ENCODE measurements at places on chromosomes 2 and 18.

DNA sequence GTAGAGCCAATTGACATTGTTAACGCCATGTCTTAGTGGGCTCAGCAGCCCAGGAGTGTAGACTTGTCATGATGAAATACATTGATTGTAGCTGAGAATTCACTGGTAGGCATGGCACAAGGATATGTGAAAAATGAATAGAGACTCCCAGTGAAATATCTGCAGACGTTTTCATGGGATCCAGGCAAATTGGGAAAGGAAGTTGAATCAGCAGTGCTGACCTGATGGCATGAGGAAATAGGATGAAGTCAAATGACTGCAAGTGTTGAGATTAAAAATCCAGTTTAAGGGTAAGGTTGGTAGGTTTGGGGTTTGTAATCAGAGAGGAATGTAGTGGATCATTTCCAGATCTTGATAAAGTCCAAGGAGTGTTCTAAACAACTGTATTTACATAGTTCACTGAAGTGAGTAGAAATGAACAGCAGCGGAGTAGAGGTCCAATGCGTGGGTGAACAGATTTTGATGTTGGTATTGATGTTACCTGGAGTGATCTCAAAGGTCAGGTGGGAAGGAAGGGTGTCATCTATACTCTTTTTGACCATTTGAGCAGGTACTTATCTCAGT lies 24.6 kb downstream of the INSIG2 start:
- DNase-seq, result no peak

DNA sequence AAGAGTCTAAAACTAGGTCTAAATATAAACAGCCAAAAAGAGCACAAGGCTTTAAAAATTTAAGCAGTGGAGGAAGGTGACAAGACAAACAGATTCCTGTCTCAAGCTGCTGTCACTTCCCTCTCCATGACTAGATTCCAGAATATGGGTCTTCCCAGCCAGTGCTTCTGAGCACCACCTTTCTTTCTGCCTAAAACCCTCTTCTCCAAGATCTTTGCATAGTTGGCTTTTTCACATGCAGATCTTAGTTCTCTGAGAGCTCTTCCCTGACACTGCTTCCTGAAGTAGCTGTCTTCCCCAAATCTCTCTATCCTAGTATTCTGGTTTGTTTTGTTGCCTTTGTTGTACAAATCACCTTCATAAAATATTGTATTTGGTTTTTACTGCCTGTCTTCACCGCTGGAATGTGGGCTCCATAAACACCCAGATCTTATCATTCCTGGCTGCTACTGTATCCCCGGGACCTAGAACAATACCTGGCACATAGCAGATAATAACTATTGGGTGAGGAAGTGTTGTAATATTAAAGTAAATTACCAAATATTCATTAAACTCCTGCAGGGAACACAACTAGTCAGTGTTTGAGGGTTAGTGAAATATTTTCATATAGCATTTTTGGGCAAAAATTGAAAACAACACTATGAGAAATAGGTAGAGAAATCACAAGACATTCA lies 150.2 kb downstream of the CCDC85A start:
- DNase-seq, result no peak

GRCh38 chr2:217551252-217551899 lies 451.4 kb downstream of the TNS1 start:
- no peak for DNase-seq

DNA sequence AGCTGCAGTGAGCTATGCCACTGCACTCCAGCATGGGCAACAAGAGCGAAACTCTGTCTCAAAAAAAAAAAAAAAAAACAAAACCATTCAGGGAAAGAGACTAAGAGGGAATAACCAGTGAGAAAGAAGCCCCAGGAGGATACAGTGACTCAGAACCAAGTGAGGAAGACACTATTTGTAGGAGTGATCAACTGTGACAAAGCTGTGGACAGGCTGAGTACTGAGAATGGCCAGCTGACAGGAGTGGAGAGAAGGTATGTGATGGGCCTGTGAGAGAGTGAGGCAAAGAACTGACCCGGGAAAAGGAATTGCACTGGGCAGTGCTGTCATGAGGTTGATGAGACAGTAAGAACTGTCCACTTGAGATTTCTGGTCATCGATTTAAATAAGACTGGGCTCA lies 6.7 kb upstream of the LCT start:
- DNase-seq, result no peak

GRCh38 chr18:36636237-36636817 lies 192.5 kb downstream of the TPGS2 start:
- DNase-seq, result no peak

GRCh38 chr18:4134700-4135099 lies 320.4 kb downstream of the DLGAP1 start:
- DNase-seq, result no peak

GRCh38 chr2:137921105-137921880 lies 43.0 kb upstream of the HNMT start:
- DNase-seq, result no peak

DNA sequence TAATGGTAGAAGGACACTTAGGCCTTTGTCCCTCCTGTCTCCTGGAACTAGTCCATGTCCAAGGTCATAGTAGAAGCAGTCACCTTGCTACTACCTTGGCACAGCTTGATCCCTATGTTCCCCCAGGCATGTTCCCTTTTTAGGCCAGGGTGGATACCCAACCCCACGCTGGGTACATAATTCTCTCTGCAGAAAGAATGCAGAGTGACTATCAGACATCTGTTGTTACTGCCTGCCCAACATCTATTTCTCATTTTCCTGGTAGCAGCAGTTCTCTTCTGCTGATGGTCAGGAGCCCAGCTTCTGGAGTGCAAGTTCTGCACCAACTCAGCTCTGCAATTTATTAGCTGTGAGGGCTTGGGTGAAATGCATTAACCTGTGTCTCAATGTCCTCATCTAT lies 4.4 kb upstream of the METTL21A start:
- DNase-seq, result no peak

DNA sequence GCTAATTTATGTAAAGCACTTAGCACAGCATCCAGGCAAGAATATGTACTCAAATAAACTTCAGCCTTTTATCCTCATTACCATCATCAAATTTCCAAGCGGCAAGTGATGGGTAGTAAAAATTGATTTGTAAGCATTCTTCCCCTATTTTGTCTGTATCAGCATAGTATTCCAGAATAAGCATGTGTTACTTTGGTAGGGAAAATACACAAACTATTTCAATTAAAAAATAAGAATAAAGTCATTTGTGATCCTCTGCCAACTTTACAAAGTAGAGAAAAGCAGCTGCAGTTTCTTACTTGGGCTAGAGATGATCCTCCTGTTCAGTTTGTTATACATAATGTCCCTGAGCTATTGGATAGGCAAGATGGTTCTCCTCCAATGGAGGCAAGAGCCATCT lies 493.2 kb downstream of the ZEB2 start:
- no peak for DNase-seq

- DNase-seq, result no peak
These were observed 46.0 kb upstream of the FAM136A start for GRCh38 chr2:70347831-70348230.

GRCh38 chr2:140580532-140581151 lies 1550.2 kb downstream of the LRP1B start:
- no peak for DNase-seq

DNA sequence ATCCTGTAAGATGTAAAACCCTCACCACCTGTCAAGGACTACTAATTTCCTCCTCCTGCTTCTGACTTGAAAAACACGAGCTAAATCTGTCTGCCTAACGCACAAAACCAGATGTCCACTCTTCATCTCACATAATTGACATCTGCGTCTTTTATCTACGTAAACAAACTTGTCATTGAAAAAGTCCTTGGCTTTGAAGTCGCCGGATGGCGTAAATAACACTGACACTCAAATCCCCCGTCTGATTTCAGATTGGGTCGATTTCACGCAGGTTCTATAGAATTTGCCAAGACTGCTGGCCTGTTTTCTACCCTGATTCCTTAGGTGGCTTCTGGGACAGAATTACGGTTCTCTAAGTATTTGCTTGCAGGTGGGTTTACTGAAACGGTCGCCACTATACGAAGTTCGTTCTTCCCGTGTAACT lies 539 bp upstream of the MOB4 start:
- DNase-seq, result no peak

DNA sequence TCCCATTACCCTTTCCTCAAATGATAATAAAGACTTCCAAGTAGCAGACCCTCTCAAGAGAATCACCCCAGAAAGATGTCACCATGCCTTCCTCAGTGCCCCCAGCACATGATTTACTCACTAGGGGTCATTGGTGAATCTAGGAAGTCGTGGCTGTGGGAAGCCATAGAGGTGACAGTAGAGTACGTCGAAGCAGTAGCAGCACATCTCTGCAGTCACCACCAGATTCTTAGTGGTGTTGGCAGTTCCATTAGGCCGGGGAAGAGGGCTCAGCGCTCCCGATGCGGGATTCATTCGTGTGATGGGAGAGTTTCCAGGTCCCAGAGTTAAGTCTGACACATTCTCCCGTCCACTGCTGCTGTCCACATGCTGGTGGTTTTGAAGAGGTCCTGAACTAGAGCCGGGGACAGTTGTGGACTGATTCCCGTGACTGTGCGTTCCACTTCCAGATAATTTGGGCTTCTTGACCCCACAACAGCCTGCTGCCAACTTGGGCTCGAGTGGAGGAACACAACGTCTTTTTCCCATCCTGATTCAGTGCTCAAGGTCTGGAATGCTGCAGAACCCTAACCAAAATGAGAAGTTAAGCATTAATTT lies 12.0 kb downstream of the AMMECR1L start:
- no peak for DNase-seq

GRCh38 chr2:15181092-15181745 lies 379.9 kb downstream of the NBAS start:
- no peak for DNase-seq

DNA sequence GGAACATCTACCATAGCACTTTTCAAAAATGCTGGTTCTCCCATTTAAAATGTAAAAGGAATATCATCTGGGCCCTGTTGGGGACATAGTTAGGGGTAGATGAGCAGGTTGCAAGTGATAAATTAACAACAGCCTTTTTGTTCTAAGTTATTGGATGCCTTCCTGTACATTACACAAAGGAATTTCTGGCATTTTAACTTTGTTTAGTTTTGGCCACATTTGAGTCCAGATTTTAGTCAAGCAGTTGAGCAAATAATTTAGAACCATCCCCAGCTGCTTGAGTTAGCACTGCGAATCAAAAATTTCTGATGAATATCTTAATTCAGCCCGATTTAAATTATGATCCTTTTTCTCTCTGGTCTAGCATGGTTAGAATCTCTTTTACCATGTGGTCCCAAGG lies 124.4 kb downstream of the TTC27 start:
- DNase-seq, result no peak

DNA sequence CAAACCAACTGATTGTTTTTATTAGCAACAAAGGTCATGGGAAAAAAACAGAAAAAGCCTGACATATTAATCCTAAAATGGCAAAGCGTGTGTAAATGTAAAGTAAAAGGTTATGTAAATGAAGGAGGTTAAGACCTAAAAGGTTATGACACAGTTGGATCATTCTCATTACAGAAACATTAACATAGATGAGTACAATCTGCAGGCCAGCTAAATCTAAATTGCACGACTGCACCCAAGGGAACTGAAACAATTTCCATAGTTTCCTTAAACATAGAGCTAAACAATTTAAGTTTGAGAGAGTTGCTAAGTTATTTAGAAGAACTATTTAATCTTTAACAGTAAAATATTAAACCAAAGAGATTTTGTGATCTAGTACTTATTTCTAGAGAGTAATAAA lies 151.6 kb upstream of the UBE2E3 start:
- no peak for DNase-seq

DNA sequence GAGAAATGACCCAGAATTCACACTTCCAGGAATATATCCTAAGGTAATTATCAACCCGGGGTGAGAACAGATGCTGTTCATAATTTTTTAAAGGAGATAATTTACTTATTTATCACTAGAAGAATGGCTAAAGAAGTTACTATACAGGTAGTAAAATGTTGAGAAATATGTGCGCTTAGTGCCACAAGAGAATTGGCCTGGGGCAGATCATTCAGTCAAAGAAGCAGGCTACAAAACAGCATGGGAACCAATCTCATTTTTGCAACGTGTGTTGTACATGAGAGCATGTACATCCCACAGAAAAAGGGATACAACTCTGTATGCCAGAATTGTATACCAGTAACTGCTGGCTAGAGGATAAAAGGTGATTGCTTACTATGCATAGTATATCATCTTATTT lies 75.2 kb downstream of the VIT start:
- DNase-seq, result no peak

GRCh38 chr2:232261776-232262175 lies 116.8 kb upstream of the ALPP start:
- DNase-seq, result no peak

GRCh38 chr18:56910967-56911366 lies 235.9 kb upstream of the BOD1L2 start:
- DNase-seq, result no peak

DNA sequence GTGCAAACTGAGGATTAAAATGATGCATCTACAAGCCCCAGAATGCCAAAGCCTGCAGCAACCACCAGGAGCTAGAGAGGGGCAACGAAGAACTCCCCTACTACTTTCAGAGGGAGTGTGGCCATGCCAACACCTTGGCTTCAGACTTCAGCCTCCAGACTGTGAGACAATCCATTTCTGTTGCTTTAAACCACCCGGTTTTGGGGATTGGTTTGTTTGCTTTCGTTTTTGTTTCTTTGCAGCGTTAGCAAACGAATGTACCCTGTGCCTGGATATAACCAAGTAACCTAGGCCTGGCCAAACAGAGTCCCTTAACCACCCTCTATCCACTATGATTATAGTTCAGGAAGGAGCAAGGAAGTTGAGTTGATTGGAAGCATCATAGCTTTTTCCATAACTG lies 171.2 kb upstream of the NCK2 start:
- DNase-seq, result no peak

GRCh38 chr2:239539776-239540100 lies 138.9 kb upstream of the HDAC4 start:
- no peak for DNase-seq

GRCh38 chr2:47219970-47220369 lies 64.9 kb upstream of the STPG4 start:
- no peak for DNase-seq

- no peak for DNase-seq
These were observed 3.2 kb upstream of the GLS start for GRCh38 chr2:190877436-190877835.

DNA sequence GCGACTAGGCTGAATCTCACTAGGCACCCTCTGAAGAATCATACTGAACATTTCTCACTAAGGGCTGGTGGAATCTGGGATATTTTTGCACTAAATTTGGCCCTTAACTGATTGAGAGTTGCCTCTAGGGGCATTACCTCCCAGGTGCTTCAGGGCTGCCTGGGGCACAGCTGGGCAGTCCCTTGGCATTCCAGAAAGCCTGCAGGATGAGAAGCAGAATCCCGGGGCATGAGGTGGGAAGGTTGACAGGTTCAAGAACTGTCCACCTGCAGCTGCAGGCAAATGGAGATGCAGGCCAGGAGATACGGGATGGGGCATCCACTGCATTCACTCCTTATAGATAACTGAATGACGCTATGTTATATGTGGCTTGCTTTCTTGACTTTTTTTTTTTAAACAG lies 7.4 kb downstream of the RESP18 start:
- DNase-seq, result no peak

- DNase-seq, result no peak
These were observed 83.9 kb downstream of the RTP5 start for GRCh38 chr2:241953324-241953928.

- DNase-seq, result no peak
These were observed 946.0 kb upstream of the CHAC2 start for GRCh38 chr2:52821631-52822030.

GRCh38 chr2:76283350-76283749 lies 572.6 kb upstream of the GCFC2 start:
- DNase-seq, result no peak
